ENCODE measurements at places on chromosomes 4 and X.
A peak's percentile ranks its signal among the peaks of the same experiment; 100 is the strongest.

DNA sequence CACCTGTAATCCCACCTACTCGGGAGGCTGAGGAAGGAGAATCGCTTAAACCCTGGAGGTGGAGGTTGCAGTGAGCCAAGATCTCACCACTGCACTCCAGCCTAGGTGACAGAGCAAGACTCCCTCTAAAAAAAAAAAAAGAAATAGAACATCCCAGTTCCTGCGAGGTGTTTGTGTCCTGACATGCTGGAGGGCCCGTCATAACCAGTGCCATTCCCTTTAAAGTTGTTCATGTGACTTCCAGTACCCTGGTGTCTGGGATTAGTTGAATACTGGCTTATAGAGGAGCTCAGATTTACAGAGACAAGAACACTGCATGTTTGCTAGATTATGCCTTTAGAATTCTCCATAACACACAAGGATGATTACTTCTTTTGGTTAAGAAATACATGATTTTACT, 37.6 kb upstream of the TADA2B start:
- DNase-seq, result no peak

DNA sequence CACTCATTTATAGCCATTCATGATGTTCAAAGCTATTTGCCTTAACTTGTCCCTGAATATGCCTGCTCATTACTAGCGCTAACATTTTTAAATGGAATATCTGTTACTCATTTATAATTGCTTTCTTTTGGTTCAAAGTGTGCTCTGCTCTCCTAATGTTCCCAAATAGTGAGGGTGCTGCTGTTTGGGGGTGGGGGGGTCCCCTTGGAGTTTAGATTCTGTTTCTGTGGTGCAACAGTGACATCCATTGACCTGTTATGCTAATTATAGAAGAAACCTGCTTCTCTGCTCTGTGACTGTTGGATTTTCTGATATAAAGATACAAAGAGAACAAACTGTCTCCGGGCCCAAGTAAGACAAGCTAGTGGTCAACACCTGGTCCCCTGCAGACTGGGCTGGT, 222.4 kb downstream of the SHROOM3 start:
- no peak for DNase-seq

- DNase-seq, result no peak
Measured at GRCh38 chr4:62194342-62194741, 994.2 kb downstream of the ADGRL3 start.

DNA sequence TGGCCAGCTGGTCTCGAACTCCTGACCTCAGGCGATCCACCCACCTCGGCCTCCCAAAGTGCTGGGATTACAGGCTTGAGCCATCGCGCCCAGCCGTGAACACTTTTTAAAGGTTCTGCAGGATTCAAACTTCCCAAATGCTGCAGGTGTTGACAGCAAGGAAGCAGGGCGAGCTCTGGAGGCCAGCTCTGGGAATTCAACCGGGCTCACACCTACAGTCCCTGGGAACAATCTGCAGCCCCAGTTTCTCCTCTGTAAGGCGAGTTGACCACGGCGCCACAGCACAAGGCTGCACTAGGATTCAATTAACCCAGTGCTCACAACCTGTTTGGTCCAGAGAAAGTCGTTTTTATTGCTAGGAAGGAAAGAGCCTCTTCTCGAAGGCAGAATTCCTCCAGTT, 1.6 kb downstream of the MTNR1A start:
- DNase-seq, result no peak

DNA sequence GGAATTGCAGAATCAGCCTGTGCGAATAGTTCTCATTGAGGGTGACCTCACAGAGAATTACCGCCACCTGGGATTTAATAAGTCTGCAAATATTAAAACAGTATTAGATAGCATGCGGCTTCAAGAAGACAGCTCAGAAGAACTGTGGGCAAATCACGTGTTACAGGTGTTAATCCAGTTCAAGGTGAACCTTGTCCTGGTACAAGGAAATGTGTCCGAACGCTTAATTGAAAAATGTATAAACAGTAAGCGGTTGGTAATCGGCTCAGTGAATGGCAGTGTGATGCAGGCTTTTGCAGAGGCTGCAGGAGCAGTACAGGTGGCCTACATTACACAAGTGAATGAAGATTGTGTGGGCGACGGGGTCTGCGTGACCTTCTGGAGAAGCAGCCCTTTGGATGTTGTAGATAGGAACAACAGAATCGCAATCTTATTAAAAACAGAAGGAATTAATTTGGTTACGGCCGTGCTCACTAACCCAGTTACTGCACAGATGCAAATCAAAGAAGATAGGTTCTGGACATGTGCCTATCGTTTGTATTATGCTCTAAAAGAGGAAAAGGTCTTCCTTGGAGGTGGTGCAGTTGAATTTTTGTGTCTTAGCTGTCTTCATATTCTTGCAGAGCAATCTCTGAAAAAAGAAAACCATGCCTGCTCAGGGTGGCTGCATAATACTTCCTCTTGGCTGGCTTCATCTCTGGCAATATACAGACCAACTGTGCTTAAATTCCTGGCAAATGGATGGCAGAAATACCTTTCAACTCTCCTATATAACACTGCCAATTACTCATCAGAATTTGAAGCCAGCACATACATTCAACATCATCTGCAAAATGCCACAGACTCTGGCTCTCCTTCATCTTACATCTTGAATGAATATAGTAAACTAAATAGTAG, 10.7 kb downstream of the BBS12 start:
- no peak for DNase-seq

- DNase-seq, result no peak
Measured at GRCh38 chrX:78307665-78308064, 19.7 kb downstream of the CYSLTR1 start.

DNA sequence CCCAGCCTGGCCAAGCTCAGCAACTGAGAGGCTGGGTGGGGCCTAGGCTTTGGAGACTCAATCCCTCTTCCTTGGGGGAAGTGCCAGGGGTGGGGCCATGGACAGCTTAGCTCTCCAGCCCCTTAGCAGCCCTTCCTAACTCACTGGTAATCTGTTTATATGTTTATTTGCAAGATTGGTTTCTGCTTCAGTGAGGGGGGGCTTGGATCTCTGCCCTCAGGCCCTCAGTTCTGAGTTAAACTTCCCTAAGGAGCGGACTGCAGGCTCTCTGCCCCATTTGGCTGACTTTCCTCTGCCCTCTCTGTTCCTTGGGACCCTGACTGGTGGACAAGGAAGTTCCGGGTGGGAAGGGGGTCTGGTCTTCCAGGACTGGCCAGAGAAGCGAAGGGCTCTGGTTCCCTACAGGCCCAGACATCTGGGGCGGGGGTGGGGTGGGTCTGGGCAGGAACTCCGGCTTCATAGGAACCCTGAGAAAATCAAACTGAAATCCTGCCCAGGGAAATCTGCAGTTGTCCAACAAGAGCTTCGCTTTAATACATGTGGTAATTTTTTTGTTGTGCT, 51.4 kb downstream of the NALF2 start:
- peak; percentile 45 for DNase-seq

DNA sequence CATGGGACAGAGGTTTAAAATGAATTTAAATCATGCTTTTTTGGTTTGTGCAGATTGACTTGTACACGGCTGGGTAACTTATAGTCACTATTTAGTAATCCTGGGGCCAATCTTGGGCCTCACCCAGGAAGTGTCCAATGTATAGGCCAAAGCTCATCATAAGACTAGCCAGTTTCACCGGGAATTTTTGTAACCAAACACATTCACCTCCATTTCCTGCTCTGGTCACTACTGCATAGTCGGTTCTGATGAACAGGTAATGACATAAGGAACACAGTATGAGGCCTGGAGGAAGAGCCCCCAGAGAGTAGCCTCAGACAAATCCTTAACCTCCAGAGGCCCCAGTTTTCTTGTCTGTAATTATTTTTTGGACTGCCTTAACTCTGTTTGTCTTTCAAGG, 81.9 kb downstream of the HPRT1 start:
- DNase-seq, result no peak

- DNase-seq, result no peak
Measured at GRCh38 chr4:9704551-9705332, 76.7 kb upstream of the DRD5 start.

DNA sequence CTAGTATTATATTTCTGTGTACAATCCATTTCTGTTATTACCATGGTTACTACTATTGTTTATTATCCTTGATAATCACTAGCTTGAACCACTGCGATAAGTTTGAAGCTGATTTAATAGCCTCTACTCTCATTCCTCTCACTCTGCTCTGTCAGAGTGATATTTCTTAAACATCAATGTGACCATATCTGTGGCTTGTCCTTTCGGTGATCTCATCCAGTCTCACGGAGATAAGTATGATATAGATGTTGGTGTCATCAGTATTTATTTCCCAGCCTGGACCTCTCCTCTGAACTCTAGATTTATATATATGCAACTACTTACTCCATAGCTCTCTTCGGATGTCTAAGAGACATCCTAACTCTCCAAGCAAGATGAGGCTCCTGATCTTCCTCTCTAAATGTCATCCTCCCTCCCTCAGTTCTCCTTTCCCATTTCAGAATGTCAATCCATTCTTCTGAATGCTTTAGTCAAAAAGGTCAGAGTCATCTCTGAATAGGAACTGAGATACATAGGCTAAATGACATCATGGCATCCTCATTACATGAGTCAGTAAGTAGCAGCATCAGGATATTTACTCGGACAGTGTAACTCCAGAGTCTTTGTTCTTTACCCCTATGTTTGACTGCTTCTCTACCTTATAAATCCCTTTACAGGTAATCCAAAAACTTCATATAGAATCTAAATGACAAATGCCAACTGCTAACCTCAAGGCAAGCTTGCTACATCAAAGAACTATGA, 129.5 kb downstream of the PACRGL start:
- DNase-seq, result no peak

DNA sequence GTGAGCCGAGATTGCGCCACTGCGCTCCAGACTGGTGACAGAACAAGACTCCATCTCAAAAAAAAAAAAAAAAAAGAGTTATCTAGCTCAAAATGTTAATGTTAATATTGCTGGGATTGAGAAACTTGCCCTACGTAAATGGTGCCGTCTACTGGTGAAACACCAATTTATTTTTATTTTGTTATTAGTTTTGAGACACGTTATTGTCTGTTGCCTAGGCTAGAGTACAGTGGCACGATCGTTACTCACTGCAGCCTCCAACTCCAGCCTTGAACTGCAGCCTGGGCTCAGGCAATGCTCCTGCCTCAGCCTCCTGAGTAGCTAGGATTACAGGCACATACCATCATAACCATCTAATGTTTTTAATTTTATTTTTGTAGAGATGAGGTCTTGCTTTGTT, 262.8 kb downstream of the BMPR1B start:
- no peak for DNase-seq

DNA sequence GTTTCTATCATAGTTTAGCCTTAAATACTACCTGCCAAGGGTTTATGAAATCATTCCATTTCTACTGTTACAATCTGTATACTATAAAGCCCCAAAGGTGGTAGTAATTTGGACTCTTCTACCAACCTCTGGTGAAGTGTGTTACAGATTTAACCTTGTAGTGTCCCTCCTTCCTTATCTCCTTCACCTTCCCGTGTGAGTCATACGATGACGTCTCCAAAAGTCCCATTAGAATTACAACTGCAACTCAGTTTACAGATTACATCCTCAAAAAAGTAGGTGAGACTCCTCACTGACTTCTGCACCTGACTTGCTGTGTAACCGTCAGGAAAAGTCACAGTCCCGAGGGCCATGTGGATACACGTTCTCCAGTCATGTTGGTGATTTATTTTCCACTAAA, 219.0 kb downstream of the DCTD start:
- DNase-seq, result no peak

- no peak for DNase-seq
Measured at GRCh38 chr4:123077330-123077729, 154.9 kb upstream of the NUDT6 start.

GRCh38 chr4:101972791-101973190, 182.3 kb downstream of the BANK1 start:
- no peak for DNase-seq

DNA sequence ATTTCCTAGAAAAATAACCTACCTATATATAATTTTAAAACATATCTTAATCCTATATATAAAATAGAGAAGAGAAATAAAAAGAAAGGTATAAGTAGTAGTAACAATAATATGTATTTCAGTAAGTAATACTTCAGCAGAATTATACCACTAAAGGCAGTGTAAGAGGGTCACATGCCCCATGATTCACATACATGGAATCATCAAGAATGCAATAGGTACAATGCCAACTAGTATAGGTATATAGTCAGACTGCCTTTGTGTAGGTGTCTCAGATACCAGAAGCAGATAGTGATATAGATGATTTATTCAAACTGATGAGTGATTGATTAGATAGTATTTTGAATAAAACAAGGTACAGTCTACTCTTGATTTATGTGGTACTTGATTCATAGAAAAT, 9.4 kb downstream of the AIMP1 start:
- no peak for DNase-seq

DNA sequence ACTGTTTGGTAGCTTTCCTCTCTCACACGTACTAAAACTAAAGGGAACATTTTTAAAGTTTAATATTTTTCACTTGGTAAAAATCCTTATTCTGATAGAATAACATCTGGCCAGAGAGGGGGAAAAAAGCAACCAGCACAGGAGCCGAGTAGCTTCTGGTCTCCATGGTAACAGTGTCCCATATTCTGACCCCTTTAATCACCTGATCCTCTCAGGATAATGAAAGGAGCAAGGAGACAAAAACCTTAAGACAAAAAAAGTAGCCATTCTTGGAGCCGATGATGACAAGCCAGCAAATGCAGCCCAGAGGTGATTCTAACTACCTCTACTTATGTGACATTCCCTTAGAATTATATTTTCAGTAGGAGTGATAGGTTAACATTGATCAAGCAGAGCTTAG, 126.6 kb downstream of the SLC39A8 start:
- no peak for DNase-seq

- no peak for DNase-seq
Measured at GRCh38 chr4:89835413-89835812, 1.5 kb downstream of the SNCA start.

- DNase-seq, result no peak
Measured at GRCh38 chrX:16028576-16028975, 94.8 kb upstream of the GRPR start.

- peak; percentile 43 for DNase-seq
Measured at GRCh38 chrX:125202591-125203248, 117.0 kb upstream of the TEX13C start.

- no peak for DNase-seq
Measured at GRCh38 chrX:40265936-40266335, 168.2 kb upstream of the BCOR start.

- DNase-seq, result no peak
Measured at GRCh38 chrX:134548257-134549201, 88.6 kb downstream of the HPRT1 start.

GRCh38 chrX:53211391-53211978, 13.5 kb downstream of the KDM5C start:
- no peak for DNase-seq

DNA sequence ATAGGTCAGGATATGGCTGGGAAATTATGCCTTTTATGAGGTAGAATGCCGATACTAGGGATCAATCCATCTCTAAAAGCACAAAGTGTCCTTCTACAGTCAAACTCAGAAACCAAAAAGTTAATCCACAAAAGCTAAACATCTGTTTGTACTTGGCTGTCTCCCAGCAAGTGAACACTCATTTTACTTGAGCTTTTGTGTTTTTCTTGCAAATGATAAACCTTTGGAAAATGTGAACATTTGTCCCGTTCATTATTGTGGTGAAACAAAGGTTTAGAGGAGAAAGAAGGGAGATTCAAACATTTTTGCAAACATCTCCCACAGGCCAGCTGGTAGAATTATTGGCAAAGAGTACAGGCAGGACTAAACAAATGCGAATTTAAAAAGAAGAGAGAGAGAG, 300.6 kb upstream of the SPANXN1 start:
- DNase-seq, result no peak
